Stimulated activated CD4-positive, alpha-beta T cell treated with anti-CD3 and anti-CD28 coated beads, Interleukin-15, amount 100 ng/mL, for 1 hour (primary cell): ENCODE measurements at places on chromosomes 7 and 10.

GRCh38 chr7:125375942-125376341 lies 446.3 kb upstream of the POT1 start:
- no peak for DNase-seq

- DNase-seq = no peak
Observed at GRCh38 chr7:20244334-20245120, 27.3 kb upstream of the MACC1 start.

GRCh38 chr10:43118631-43119415 lies 19.4 kb upstream of the CSGALNACT2 start:
- DNase-seq = no peak

- DNase-seq = no peak
Observed at GRCh38 chr7:19772841-19773760, at the start of gene TMEM196. Gene TMEM196 (minus strand): TSS chr7:19773617. CDS start chr7:19772696, 921 bp downstream.

- no peak for DNase-seq
Observed at GRCh38 chr10:14592566-14592965, 182.1 kb downstream of the FAM107B start.

- no peak for DNase-seq
Observed at GRCh38 chr7:39758234-39758970, 135.0 kb downstream of the RALA start.

DNA sequence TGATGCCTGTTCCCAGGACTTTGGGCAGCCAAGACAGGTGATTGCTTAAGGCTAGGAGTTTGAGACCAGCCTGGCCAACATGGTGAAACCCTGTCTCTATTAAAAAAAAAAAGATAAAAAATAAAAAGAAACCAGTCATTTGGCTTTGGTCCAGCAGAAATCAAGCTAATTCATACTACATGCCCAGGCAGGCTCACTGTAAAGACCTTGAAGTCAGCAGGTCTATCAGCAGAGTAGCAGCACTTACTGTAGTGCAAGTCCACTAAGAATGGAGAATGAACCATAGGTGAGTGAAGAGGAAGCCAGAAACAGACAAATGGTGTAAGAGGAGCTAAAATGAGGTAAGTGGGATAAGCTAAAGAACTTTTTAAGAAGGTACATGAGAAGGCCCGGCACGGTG lies 24.7 kb downstream of the PSPH start:
- DNase-seq = no peak

DNA sequence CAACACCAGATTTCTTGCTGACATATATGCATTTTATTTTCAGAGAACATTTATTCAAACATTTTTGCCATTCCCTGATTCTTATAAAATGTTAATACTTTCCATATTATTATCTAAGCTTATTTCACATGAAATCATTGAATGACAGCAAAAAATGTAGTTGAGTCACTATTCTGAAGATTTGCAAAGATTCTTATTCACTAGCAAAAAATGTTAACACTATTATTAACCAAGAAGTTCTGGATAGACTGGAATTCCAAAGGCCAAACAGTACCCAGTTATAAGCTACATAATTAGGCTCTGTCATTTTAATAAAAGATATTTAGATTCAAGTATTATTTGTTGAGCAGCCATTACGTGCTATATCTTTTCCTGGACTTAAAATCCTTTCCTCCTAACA lies 4.3 kb downstream of the GSTO2 start:
- DNase-seq = no peak

GRCh38 chr10:72010234-72010973 lies 46.2 kb downstream of the CHST3 start:
- DNase-seq = no peak

DNA sequence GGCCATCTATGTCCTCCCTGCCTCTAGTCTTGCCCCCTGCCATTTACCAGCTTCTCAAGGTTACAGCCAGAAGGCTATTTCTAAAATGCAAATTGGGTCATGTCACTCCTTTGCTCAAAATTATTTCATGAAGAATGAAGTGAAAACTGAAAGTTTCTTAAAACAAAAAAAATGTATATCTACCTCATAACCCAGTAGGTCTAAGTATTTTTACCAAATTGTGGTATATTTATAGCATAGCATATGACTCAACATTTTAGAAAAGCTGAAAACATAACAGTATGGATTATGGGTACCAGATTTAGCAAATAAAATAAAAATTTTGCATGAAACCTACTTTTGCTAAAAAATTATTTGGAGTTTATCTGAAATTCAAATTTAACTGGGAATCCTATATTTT lies 78.4 kb downstream of the SLC16A9 start:
- DNase-seq = no peak

DNA sequence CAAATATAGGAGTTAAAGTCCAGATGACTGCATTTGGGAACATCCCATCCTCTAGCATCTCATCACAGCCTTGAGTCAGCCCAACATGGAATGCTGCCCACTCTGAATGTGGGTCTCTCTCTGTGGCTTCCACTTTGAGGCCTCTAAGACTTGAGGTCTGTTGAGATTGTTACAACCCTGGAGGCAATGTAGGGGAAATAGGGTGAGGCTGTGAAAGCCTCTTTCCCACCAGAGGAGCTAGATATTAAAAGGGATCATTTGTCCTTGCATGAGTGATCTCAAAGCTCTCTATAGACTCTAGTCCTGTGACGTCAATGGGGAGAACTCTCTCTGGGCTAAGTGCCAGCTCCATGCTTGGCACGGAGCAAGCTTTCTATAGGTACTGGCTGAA lies 6.4 kb upstream of the GOLGA7B start:
- no peak for DNase-seq

DNA sequence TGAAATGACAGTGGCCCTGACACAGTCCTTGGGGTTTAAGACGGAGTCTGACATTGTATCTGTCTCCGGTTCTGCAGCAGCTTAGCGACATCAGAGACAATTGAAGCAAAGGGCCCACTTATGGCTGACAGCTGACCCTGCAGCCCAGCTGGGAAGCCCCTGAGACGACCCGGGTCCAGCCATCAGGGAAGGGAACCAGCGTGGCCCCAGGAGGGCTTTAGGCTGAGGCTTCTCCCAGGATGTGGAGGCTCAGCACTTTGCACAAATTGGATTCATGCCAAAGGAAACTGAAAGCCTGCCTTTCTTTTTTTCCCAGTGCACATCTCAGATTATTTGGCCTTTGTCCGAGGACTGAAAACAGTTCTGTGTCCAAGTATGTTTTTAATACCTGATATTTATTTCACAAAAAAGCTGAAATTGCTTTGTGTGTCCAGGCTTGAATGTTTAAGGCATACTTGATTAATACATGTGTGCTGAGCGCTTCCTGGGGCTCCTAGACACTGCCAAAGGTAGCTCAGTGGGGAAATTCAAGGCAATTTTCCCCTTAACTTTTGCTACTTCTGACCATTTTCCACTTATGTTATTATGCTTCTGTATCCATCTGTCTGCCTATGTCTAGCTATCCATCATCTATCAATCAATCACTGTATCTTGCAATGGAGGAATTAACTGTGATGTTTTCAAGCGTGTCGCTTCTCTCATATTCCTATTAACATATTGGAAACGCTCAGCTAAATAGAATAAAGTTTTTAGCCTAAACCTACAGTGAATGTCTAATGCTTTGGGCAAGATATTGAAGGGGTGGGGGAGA lies 34.8 kb downstream of the KLF6 start:
- DNase-seq = no peak

GRCh38 chr10:133520193-133520738 lies 6.9 kb upstream of the CYP2E1 start:
- DNase-seq = peak; percentile 93

GRCh38 chr10:121188005-121188404 lies 336.8 kb downstream of the WDR11 start:
- DNase-seq = no peak

GRCh38 chr10:77603534-77603927 lies 34.1 kb downstream of the KCNMA1 start:
- no peak for DNase-seq

DNA sequence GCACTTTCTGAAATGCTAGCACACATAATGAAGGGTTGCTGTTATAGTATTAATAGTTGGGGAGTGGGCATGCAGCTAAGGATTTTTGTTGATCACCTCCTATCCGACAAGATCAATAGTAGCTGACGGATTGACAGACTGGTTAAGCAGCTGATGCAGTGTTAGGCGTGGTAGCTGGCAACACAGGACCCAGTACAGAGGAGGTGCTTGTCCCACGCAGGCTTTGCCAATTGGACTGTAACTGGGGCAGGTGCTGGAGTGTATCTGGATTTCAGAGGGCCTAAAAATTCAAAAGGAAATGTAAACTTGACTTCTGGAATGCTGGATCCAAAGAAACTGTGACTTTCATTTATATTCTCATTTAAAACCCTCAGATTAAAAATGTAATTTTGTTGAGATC lies 340.9 kb downstream of the SORCS3 start:
- no peak for DNase-seq

GRCh38 chr7:107312418-107312817 lies 143.6 kb downstream of the HBP1 start:
- DNase-seq = no peak

DNA sequence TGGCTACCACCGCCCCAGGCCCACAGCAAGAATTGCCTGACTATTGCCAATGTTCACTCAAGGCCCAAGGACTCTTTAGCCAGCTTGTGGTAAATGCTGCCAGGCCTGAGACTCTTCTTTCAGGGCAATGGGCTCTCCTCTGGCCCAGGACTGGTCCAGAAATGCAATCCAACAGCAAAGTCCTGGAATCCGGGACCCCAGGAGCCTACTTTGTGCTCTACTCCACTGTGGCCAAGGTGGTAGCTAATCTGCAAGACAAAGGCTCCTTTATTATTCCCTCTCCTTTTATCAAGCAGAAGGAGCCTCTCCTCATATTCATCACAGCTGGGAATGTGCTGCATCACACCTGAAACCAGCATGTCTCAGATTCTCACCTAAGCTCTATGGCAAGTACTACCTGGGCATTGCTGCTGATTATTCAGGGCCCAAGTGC lies 107.6 kb upstream of the PRSS58 start:
- no peak for DNase-seq

GRCh38 chr10:97406064-97406463 lies 4.9 kb upstream of the RRP12 start:
- no peak for DNase-seq

- DNase-seq = no peak
Observed at GRCh38 chr7:116028787-116029186, 1.8 kb downstream of the TFEC start.

- DNase-seq = no peak
Observed at GRCh38 chr7:98079891-98080648, 26.6 kb upstream of the LMTK2 start.

- DNase-seq = no peak
Observed at GRCh38 chr10:1643908-1644179, 93.5 kb downstream of the ADARB2 start.

DNA sequence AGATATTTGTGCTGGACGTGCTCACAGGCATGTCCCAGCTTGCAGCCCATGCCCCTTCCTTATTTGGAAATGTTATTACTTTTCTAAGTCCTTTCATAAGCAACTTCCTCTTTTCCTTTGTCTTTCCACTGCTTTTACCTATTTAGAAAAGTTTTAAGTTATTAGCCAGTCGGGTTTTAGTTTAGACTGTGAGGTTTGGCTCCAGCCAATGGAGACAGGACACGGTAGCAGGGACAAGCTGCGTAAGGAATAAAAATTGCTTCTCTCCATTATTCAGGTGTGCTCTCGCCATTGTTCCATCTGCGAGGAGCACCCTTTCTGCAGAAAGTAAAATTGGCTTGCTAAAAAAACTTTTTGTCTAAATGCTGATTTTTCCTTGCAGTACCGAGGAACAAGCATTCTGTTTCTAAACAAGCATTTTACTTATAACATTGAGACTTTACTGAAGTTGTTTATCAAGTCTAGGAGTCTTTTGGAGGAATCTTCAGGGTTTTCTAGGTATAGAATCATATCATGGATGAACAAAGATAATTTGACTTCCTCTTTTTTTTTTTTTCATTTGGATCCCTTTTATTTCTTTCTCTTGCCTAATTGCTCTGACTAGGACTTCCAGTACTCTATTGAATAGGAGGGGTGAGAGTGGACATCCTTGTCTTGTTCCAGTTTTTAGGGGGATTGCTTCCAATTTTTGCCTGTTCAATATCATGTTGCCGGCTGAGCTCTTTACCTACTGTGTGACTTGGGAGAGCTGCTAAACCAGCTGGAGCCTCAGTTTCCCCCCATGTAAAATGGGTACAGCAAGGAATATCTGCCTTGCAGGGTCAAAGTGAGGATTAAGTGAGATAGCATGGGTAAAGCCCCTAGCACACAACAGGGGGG lies 63.8 kb downstream of the ALOX5 start:
- DNase-seq = no peak

- no peak for DNase-seq
Observed at GRCh38 chr7:28432105-28432504, 19.8 kb downstream of the CREB5 start.

- no peak for DNase-seq
Observed at GRCh38 chr10:124911124-124912067, 30.5 kb upstream of the ZRANB1 start.

DNA sequence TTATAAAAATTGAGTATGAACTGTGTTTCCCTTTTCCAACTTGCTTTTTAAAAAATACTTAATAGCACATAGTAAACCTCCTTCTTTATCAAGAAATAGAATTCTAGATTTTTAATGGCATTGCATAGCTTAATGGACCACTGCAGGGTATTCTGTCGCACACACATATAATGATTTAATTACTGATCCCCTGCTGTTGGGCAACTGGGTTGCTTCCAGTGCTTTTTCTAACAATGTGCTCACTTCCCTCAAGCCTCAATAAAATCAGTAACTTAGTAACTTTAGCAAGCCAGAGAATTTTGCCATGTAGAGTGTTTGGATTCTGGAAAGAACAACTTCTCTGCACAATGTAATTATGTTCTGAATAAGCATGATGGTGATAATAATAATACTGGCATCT lies 49.1 kb upstream of the PDLIM1 start:
- DNase-seq = no peak

GRCh38 chr10:84798312-84798711 lies 469.9 kb downstream of the CCSER2 start:
- DNase-seq = no peak

DNA sequence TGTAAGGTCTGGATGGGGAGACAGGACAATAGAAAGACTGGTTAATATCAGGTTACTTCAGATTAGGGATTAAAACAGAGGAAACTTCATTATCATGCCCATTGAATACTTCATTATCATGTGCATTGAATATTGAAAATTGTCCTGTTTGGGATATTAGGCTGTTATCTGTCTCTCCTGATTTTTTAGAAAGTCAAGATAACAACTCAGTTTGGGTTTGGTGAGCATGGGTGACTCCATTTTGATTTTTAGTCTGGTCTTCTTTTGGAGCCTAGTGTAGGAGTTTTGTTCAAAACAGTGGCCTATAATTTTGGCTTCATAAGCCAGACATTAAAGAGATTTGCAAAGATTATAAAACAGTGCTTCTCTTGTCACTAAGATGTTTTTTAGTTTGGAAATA lies 95.5 kb downstream of the ADK start:
- no peak for DNase-seq

DNA sequence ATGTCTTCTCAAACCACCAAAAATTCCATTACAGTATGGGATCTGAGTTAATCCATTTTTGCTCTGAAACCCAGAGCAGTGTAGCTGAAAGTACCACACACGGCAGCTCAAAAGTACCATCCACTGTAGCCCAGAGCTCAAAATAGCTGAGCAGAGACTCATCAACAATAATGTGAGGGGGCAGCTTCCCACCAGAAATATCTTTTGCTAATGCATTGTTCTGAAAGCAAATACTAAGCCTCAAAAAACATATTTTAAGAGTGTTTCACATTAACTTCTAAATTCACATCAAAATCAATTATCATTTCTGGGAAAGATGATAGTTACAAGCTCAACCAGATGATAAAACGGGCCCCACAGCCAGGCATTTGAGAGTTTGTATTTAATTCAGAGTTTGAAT lies 73.7 kb downstream of the ABLIM1 start:
- DNase-seq = no peak

- no peak for DNase-seq
Observed at GRCh38 chr10:52631146-52631545, 141.4 kb downstream of the MBL2 start.
